ENCODE measurements at places on chromosomes 11 and 22.

- no peak for DNase-seq
Observed at GRCh38 chr11:78935398-78936068, 360.9 kb upstream of the NARS2 start.

- DNase-seq = peak; percentile 31
Observed at GRCh38 chr22:24156141-24156912, 25.0 kb upstream of the SUSD2 start.

- no peak for DNase-seq
Observed at GRCh38 chr11:124737638-124738305, 2.0 kb upstream of the NRGN start.

GRCh38 chr11:43922744-43923405 is 19.6 kb upstream of the C11orf96 start:
- DNase-seq = no peak

GRCh38 chr11:132691848-132692550 is 840.3 kb downstream of the OPCML start:
- no peak for DNase-seq

DNA sequence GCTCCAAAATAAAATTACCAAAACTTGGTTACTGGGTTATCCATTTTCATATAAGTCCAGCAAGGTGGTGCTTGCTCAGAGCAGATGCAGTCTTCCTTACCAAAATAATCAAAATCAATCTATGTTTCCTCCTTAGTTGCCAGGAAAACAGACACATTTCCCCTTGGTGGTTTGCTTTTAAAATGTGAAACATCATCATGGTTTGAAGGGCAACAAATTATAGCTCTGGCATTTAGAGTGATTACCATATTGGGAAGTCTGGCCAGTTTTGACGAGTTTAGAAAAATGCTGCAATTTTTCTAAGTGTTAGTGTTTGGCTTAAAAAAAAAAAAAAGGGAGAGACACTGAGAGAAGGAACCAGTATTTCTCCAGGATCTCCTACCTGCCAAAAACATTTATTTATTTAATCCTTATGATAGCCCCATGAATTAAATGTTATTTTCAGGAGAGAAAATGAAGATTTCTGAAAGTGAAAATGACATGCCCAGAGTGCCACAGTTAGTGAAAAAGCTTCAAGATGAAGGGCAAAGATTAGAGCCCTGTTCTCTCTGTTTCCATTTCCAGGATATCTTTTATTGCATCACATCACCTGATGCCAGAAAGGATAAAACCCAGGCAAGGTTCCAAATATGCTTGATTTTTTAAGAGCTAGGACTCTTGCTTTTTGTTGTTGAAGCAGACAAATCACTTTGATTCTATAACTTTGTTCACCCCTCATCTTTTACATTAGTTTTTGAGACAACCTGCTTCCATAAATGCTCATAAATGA is 29.6 kb upstream of the TBCEL start:
- no peak for DNase-seq

DNA sequence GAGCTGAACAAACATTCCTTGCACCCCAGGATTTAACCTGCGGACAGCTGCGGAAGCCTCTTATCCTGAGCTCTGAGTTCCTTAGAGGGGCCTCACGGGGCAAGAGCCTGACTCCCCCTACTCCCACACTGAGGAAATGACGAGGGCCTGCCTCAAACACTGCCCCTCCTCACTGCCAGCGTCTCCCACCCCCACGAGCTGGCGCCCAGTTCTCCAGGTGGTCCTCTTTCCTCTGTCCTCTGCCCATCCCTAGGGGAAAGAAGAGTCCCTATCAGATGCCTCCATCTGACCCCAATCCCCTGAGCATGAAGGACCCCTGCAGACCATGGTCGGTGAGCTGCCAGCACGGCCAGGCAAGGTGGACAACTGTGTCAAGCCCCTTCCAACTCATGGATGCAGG is 14.3 kb downstream of the CHST1 start:
- DNase-seq = no peak

GRCh38 chr11:79796704-79797103 is 355.9 kb upstream of the TENM4 start:
- no peak for DNase-seq

DNA sequence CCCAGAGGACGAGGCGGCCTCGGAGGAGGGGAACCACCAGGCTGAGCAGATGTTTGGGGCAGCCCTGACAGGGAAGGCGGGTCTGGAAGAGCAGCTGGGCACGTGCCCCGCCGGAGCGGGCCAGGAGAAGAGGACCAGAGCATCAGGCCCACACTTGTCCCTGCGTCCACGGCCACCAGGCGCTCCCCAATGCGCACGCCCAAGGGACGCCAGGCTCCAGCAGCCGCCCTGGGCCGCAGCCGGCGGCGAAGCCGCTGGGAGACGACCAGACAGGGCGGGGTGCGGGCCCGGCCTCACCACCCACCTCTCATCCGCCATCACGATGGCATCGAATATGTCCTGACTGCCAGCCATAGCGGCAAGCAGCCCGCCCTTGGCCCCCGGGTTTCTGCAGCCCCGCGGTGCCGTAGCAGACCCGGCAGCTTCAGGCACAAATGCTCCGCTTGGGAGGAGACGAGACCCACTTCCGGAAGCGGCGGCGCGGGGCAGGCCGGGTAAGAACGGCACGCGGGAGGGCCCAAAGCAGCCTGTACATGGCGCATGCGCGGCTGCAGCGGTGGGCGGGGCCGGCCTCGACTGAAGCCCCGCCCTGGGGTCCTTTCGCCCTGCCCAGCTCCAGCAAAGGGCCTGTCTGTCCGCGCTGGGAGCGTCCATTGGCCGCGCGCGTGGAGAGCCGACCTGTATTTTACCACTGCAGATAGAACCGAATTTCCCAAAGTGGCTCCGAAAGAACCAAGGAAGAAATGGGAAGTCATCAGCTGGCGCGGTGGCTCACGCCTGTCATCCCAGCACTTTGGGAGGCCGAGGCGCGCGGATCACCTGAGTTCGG is at the start of gene LTO1:
LTO1 (minus strand) TSS at position 468 of the 829 bp plus-strand sequence; CDS start at position 354, 114 bp downstream.
- peak; percentile 90 for DNase-seq

- no peak for DNase-seq
Observed at GRCh38 chr22:29379258-29379657, 9.1 kb downstream of the AP1B1 start.

DNA sequence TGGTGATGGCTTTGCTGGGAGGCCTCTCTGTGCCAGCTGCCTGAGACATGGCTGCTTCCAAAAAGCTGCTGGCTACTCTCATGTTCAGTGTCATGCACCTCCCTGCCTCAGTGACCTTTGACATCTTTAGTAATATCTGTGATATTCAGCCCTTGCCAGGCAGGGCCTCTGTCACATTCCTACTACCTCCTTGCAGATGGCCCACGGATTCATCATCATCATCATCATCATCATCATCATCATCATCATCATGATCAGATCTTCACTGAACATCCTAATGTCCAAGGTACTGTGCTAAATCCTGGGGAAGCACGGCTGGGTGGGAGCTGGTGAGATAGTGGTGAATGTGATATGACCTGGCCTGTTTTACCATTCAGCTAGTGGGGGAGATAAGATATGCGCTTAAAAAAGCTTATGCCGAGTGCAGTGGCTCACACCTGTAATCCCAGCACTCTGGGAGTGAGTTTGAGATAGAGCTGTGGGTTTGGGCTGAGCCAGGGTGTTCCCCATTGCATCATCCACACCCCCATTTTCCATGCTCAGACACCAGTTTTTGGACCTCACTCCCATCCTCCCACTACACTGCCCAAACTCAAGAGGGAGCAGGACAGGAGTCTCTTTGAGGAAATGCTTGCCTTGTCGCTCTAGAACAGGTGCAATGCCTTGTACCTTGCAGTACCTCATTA is 17.1 kb upstream of the TMPRSS13 start:
- no peak for DNase-seq

GRCh38 chr11:11408436-11409221 is 55.6 kb upstream of the CSNK2A3 start:
- no peak for DNase-seq

GRCh38 chr11:2835296-2835695 is 50.3 kb downstream of the CDKN1C start:
- no peak for DNase-seq

GRCh38 chr11:1140642-1141490 is 16.9 kb upstream of the MUC5AC start:
- no peak for DNase-seq

DNA sequence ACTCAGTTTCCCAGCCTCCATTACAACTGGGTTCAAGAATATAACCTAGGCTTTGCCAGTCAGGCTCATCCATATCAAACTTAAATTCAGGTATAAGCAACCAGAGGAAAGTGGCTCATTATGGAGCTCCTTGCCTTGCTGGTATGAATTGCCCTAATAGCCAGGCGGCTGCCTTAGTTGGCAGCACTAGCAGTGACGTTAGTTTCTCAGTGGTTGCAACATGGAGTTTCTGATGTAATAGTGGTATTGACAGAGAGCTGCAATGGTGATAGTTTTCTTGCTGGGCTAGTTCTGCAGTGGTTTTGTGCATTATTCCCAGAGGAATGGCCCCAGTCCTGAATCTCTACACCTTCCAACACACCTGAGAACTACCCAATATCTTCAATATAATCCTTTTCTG is 3.8 kb upstream of the TMEM123 start:
- DNase-seq = no peak

GRCh38 chr11:8691601-8692000 is 9.0 kb downstream of the RPL27A start:
- DNase-seq = no peak

- no peak for DNase-seq
Observed at GRCh38 chr22:23149743-23150238, 4.5 kb downstream of the RAB36 start.

- no peak for DNase-seq
Observed at GRCh38 chr11:58125469-58125868, at the start of gene OR9I1. Gene OR9I1, minus strand, starts transcription at chr11:58125530. Its CDS starts 6,086 bp downstream, at chr11:58119444.
